Purkinje cell (primary cell): ENCODE measurements at places on chromosomes 2 and 18. TPM values are rescaled to one million over a fixed set of nuclear protein-coding genes. Genes with fewer than 3 reads are reported as not detected.

DYNAP gene
- not detected in 2 replicates for polyA plus RNA-seq

KHK gene
- 0.28 and 1.3 TPM in 2 replicates for polyA plus RNA-seq

SULT1C2 gene
- polyA plus RNA-seq: not detected in 2 replicates

MAP3K19 gene
- polyA plus RNA-seq: 1.9 TPM in 1 of 2 replicates, not detected in the other

NEURL3 gene
- not detected in 2 replicates for polyA plus RNA-seq

B4GALT6 gene
- 43.5 and 44.0 TPM in 2 replicates for polyA plus RNA-seq
